ENCODE measurements at places on chromosomes 12 and 14.

DNA sequence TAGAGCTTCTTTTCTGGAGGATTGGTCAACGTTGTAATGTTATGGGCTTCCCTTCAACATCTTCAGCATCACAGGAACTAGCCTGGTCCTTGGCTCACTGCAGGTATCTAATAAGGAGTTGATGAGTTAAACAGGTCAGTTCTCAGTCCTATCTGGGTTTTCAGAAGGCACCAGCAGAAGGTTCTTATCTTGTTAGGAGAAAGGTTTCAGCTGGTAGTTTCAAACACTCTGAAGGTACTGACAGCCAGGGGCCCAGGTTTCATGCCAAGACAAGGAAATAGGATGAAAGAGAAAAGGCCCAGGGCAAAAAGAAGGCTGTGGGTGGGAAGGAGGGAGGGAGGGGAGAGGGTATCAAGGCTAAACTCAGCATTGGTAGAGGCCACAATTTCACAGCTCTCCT is 21.4 kb downstream of the TMEM229B start:
- DNase-seq = no peak

DNA sequence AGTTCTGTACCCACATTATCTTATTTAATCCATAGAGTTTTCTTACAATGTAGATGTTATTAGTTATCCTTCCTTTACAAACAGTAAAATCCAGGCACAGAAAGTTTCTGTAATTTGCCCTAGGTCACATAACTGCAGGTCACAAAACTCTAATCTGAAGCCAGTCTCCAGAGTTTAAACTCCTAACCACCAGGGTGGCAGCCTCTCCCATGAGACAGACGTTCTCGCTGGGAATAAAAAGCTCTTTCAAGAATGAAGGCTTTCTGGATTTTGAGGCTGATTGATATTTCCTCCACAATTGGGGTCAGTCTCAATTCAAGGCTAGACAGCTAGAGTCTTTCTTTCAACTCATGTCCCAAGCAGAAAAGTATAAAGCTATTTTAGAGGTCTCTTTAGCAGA is 95.8 kb upstream of the PLEKHG7 start:
- DNase-seq = no peak

GRCh38 chr12:62720661-62721330 is 214.2 kb downstream of the PPM1H start:
- DNase-seq = no peak

- DNase-seq = no peak
Observed at GRCh38 chr14:85187521-85187920, 342.4 kb upstream of the FLRT2 start.

DNA sequence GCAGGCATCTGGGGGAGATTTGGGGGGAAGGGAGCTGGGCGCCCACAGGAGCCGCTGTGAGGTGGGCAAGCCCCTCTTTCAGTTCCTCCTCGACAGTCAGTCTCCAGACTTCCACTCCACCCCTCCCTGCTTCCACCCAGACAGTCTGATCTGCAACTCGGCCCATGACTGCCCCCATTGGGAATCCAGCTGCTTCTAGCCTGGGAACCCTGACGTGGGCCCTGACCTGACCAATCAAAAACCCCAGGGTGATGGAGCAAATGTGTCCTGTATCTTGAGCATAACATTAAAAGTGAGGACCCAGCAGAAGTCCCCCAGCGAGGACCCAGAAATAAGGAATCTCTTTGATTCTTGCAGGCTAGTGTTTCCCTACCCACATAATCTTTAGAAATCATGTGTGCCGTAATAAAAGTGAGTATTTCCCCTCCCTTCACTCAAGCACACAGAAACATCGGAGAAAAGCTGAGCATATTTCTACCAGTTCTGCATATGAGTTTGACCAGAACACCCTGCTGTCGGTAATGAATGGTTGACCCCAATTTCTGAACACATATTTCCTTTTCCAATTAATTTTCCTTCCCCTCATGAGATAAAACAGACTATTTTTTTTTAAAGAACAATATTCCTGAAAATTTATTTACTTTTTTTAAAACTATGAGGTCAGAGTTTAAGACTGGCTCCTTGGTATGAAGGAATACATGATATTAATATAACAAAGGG is 6.4 kb downstream of the SSH1 start:
- DNase-seq = peak; percentile 69

Measured in HS-27A (cell line).